ENCODE measurements at places on chromosomes 5 and 9.

DNA sequence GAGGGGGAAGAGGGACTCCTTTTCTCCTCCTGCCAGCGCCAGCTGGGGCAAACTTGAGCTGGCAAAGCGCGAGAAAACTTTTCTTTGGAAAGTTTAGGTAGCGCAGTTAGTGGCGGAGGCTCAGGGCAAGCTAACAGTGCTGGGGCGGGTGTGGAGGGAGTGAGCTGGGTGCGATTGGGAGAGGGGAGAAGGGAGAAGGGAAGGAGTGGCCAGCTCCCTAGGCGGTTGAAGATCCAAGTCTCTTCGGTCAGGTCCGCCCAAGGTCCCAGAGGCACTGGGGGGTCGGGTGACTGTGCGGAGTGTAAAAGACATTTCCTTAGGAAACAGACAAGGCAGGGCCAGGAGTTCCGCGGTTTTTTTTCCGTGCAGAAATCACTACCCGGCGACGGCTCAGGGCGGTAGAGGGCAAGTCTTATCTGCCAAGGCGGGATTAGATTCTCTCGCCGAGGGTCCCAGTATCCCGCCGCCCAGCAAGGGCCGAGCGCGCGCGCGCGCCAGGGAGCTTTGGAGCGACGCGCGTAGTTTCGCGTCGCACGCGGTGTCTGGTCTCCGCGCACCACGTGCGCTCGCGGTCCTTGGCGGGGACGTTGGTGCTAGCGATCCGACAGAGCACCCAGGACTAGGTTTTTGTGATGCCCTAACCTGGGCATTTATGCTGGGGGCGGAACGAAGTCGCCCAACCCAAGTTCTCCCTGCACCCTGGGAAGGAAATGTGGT, 33.6 kb upstream of the NFIB start:
- no peak for DNase-seq

- DNase-seq: no peak
These were observed 130.9 kb upstream of the SLC30A5 start for GRCh38 chr5:68962757-68963484.

GRCh38 chr9:109086221-109086620, 33.5 kb downstream of the TMEM245 start:
- no peak for DNase-seq

DNA sequence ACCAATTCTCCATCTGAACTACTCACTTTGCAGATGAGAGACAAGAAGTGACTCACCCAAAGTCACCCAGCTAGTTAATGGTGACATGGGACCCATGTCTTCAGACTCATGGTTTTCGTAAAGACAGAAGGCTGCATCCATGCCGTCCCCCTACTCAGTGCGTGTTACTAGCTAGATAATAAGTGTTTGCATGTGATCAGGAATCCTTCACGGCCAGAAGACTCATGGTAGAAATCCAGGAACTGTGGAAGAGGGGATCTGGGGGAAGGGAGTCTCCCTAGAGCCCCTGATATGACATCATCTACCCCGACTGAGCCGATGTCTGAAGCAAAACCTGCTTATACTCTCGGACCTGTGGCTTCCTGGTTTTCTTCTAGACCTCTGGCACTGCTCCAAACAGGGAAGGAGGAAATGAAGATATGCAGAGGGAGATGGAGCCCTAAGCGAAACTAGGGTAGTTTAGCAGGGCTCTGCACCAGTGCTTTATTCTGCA, 3.3 kb downstream of the RNF183 start:
- DNase-seq: no peak

GRCh38 chr9:114285166-114285867, 37.6 kb upstream of the ORM1 start:
- no peak for DNase-seq

DNA sequence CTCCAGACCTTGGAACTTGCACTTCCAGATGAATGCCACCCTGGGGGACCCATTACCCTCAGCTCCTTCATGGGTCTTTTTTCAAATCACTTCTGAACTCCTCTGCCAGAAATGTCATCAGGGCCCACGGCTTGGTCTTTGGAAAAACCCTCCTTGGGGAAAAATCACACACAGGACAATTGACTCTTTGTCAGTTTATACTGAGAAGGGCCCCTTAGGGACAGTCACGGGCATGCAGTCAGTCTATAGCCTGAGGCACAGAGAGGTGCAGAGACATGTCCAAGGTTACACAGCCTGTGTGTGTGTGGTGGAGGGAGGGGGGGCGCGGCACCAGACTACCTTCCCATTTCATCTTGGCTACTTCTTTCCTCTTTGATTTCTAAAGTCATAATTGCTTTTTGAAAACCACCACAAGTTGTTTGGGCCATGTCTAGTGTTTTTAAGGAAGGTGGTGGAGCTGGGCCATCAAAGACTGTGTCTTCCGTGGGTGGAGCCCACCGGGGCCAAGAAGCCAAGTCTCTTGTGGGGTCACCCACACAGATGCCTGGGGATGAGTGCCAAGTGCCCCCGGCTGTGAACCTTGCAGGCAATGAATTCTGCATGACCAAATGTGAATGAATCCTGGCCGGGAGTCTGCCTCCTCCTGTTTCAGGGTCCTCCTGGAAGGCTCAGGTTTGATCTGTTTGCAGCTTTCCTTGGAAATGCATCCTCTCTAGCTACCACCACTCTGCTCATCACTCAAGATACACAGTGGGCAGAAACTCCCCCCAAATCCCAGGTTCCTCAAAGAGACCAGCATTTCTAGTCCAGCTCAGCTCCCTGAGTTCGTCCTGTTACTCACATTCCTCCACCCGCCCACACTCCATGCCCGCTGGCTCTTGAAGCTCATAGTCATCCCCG, 200.1 kb upstream of the TBC1D2 start:
- no peak for DNase-seq

- DNase-seq: no peak
These were observed at the start of gene GLDC for GRCh38 chr9:6645355-6646292. GLDC (minus strand) TSS chr9:6645729; CDS start chr9:6645499, 230 bp downstream.

- DNase-seq: no peak
These were observed 955 bp downstream of the QRFP start for GRCh38 chr9:130895481-130896232.

DNA sequence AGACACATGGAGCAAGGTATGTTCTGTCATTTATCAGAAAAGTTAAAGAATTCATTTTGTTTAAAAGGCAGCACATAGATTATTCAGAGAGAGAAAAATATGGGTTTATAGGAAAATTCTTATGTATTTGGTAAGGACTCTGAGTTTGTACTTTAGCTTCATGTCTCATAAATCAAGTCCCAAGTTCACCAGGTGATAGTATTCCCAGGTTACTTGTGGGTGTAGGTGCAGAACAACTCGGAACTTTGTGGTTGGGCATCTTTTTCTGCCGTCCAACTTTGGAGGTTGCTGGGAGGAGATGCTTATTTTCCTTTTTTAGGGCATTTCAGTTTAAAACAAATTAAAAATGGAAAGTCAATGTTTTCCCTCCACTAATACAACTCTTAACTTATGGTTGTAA, 269.8 kb upstream of the DMRT1 start:
- no peak for DNase-seq

DNA sequence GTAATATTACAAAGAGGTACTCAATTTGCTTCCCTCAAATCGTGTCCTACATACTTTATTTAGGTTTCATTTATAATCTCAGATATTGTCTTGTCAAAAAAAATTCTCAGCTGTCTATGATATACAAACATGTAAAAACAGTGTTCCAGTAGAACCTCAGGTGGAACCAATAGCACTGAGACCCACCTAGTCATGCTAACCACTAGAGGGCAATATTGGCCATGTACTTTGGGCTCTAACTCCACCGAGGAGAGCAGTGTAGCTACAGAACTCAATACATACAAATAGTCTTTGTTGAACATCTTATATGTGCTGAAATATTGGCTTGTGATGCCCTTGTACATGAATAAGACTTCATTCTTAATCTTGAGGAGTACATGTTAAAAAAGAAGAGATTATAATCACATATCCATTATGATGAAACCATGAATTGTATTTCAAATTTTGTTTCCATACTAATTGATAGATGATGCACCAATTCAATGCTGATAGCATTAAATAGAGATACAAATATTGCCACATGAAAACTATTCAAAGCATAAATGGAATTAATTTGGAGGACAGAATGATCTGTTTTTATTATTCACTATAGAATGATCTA, 71.2 kb upstream of the CNTLN start:
- no peak for DNase-seq

DNA sequence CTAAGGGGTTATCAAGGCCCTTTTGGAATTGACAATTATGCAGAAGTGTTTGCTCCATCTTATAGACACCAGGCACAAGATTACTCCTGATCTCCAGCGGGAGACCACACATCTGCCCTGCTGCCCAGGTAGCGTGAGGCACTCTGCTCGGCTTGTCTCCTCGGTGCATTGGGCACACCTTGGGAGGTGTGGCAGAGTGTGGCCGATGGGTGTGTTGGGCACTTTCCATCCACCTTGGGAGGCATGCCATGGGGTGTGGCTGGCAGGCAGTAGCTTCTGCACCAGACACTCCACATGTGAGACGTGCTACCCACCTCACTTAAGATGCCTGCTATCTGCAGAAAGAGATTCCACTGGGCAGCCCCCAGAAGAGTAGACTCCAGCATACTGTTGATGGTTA, 54.1 kb downstream of the GADD45G start:
- DNase-seq: no peak

GRCh38 chr9:112061152-112061740, 113.9 kb downstream of the SUSD1 start:
- no peak for DNase-seq

- no peak for DNase-seq
These were observed 32.1 kb upstream of the IL6ST start for GRCh38 chr5:56026863-56027300.

DNA sequence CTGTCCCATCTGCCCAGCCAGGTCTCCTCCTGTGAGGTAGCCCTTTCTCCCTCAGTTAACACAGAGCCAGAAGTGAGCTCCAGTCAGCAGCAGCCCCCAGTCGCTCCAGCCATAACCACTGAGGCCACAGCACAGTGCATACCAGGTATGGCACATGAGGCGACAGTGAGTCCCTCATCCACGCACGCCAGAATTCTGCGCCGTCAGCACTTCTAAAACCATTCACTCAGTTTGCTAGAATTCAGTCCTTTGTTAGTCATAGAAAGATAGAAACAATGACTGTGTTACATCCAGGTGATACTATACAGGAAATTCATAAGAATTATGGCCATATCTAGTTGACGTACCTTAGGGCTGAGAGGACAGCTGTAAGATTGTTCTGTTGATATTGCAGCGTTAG, 88.5 kb downstream of the KIAA1958 start:
- no peak for DNase-seq

- no peak for DNase-seq
These were observed 52.6 kb upstream of the SH3PXD2B start for GRCh38 chr5:172506921-172507320.

GRCh38 chr5:131382407-131383395, 118.8 kb downstream of the CDC42SE2 start:
- peak; percentile 15 for DNase-seq

GRCh38 chr5:10540951-10541646, 22.8 kb upstream of the ANKRD33B start:
- DNase-seq: no peak

DNA sequence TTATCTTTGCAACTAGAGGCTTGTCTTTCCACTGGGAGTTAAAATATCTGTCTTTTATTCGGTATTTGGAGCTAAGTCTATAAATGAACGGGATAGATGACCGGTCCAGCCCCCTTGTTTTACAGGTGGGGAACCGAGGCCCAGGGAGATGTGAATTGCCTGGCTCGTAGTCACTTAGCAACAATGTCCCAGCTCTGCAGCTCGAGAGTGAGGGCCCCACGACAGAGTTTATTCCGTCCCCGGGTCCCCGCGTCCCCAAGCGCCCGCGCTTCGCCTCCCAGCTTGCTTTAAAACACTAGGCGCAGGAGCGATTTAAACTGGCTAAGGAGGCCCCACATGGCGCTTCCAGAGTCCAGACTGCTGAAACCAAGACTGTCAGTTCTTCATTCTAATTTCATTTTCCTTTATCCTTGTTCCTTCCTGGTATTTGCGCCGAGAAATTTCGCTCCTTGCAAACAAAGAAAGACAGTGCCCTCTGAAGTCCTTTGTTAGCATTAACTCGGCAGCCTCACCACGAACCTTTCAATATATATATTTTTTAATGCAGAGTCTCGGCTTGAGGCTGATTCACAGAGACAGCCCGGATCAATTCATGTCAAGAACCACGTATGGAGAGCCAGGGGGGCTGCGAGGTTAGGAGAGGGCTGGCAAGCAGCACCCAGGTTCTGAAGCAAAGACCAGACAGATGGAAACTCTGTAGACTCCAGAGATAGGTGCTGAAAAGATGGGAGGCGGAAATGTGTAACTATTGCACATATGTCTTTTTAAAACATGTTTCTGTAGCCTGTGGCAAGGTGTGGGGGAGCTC, 1.4 kb upstream of the ENC1 start:
- no peak for DNase-seq

GRCh38 chr5:33984671-33985124, at the start of gene SLC45A2:
SLC45A2 (minus strand) TSS chr5:33984693; CDS start chr5:33984583, 110 bp downstream.
- DNase-seq: no peak

DNA sequence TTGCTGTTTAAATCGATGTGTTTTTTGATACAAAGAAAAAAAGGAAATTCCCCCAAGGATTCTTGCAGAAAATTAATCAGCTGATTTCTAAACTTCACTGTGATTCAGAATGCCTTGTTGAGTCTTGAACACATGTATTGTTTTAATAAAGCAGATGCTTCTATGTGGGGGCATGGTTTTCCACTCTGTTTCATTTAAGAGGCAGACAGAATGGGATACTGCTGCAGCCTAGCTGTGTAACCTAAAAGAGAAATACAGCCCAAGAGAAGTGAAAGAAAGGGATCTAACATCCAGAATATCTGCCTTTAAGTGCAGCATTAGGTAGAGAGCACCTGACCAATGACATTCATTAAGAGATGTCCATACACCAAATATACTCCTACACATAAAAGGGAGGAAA, 365.1 kb upstream of the CCNH start:
- DNase-seq: no peak

GRCh38 chr5:68054638-68055037, 160.9 kb upstream of the PIK3R1 start:
- no peak for DNase-seq

DNA sequence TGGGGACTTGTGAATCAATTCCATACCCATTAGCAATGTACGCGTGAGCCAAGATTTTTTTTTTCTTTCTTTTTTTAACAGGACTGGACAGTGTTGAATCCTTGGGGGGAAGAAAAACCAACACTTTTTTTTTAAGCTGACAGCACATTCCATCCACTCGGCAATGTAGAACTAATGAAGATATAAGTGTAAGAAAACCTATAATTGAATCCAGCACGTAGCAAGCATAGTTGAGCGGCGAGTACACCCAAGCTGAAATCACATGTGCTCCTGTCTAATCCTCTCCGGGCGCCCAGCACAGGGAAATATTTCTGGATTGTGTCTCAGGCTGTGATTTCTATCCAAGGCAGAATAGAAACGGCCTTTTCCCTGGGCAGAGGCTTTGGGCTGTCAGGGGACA, 118.2 kb downstream of the BOD1 start:
- no peak for DNase-seq

DNA sequence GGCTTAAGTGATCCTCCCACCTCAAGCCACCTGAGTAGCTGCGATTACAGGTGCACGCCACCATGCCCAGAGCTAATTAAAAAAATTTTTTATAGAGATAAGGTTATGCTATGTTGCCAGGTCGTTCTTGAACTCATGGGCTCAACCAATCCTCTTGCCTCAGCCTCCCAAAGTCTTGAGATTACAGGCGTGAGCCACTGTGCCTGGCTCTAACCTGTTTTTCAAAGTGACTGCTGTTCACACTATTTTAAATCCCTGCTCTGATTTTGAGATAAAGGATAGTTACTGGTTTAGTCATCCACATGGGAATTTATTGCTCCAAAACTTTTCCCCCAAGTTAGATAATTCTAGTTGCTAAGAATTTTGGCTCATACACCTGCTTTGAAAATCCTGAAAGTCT, 48.2 kb upstream of the MTMR12 start:
- no peak for DNase-seq

GRCh38 chr9:100819980-100820379, 208.5 kb upstream of the PLPPR1 start:
- no peak for DNase-seq
